ACHN (cell line): ENCODE measurements at places on chromosomes 5 and 9.

DNA sequence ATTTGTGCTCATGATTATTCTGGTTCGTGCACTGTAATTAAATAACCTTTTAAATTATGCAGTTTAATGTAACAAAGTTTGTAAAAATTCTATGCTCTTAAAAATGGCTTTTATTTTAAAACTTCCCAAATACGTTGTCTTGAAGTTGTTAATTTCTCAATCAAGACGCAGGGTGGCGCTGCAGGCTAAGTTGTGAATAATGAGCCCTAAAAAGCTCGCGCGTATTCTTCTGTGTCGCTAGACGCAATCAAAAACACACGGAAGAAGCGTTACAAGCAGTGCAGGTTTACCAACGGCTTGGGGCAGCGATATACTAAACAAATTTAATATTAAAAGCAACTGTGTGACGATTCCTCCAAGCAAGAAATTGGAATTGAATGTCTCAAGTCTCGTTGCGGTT lies at the start of gene PCDHB4:
Gene PCDHB4, plus strand, starts transcription at position 256 of the 400 bp plus-strand sequence. CDS start 181 bp downstream, outside the sequence.
- DNase-seq = no peak

- DNase-seq = no peak
These were observed 31.4 kb upstream of the MYOT start for GRCh38 chr5:137836298-137836697.

- DNase-seq = no peak
These were observed 6.8 kb downstream of the TRIM7 start for GRCh38 chr5:181198106-181198685.

DNA sequence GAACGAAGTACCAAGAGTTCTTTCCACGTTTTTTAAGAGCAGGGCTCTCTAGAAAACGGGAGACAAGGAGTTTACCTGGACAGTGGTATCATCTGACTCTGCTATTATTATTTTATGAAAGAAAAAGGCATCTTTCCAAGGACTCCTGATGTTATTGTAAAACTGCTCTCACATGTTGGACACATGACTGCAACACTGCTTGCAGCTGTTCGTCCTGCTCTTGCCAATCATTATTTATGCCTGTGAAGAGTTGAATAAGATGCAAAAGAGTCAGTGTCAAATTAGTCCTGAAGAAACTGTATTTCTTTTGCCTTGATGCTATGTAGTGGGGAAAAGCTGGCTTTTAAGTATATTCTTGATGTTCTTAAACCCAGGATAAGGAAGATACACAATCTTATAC lies 284.5 kb upstream of the PTGER4 start:
- no peak for DNase-seq

DNA sequence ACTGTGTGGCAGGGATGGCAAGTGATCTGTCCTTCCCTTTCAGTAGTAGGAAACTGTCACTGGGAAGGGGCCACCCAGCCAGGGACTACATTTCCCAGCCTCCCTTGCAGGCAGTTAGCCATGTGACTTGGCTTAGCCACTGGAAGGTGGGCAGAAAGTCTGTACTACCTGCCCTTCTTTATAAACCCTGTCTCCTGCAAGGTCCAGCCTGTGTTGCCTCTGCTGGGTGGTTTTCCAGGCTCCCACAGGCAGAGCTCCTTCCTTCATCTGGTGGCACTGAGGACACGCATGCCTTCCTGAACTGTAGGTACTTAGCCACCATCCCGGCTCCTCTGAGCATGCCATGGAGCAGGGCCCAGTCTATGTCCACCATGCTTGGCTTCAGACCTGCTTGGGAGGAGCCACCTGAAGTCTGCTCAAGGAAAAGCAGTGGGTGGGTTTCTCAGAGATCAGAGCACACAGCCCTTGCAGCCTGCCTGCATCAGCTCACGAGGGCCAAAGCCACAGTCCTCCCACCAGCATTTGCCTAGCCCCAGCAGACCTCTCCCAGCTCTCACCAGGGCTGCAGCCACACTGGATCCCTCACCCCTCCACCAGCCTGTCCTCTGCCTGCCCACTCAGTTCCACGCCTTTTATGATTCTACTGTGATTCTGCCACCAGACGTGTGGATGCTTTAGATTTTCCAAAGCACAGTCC lies 16.7 kb upstream of the SLC25A51 start:
- no peak for DNase-seq
